ENCODE measurements at places on chromosomes 5 and 9.
A peak's percentile ranks its signal among the peaks of the same experiment; 100 is the strongest.

- H3K27me3 ChIP-seq: no peaks in the 10 kb centered on the region
- H3K4me3 ChIP-seq: no peak overlapping the region
- no peak overlapping the region for H3K27ac ChIP-seq
- no peaks in the 10 kb centered on the region for H3K4me1 ChIP-seq
- DNase-seq: no peak
- no peaks in the 10 kb centered on the region for H3K36me3 ChIP-seq
Measured at GRCh38 chr5:144065786-144066185, 104.7 kb downstream of the YIPF5 start.

DNA sequence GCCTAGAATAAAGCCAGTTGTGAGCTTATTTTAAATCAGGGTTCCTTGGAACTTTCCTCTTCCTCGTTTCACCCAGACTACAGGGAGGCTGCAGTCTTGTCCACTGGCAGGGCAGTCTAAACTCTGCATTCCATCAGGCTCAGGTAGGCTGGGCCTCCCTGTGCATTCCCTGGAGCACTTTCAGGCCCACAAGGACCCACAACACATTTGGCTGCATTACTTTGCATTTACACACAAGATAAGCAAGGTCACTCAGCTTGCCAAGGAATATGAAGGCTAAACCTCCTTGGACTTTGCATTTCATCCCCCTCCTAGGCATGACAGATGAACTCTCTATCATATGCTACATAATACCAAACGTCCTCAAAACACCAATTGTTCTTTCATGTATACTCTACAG lies 104.2 kb downstream of the MARCHF3 start:
- peaks cover 2% of the 10 kb centered on the region for H3K4me1 ChIP-seq
- H3K27me3 ChIP-seq: no peaks in the 10 kb centered on the region
- DNase-seq: no peak
- no peak overlapping the region for H3K27ac ChIP-seq
- no peak overlapping the region for H3K4me3 ChIP-seq

- no peak overlapping the region for H3K4me3 ChIP-seq
- no peaks in the 10 kb centered on the region for H3K4me1 ChIP-seq
- H3K27ac ChIP-seq: no peak overlapping the region
- DNase-seq: no peak
- no peaks in the 10 kb centered on the region for H3K36me3 ChIP-seq
- peaks cover 25% of the 10 kb centered on the region for H3K27me3 ChIP-seq
Measured at GRCh38 chr5:7398596-7399280, 2.8 kb downstream of the ADCY2 start.

DNA sequence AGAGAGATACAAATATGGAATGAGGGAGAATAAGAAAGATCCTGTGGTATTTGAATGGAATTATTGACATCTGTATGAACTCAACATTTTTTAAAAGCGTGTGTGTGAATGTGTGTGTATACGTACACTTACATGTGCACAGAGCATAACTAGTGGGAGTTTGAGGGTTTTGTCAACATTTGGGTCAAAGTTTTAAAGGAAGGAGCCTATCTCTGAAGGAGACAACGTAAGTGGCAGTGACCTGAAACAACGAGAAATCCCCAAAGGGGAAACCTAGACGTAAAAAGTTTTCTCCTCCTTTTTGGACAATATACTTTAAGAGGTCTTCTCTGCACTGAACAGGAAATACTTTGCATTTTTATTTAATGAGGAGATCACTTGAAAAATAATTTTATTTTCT lies 40.2 kb upstream of the DTWD2 start:
- H3K36me3 ChIP-seq: no peaks in the 10 kb centered on the region
- no peak overlapping the region for H3K4me3 ChIP-seq
- DNase-seq: no peak
- H3K27ac ChIP-seq: peak overlapping the region; percentile 7
- H3K27me3 ChIP-seq: no peaks in the 10 kb centered on the region
- H3K4me1 ChIP-seq: peaks cover 35% of the 10 kb centered on the region

DNA sequence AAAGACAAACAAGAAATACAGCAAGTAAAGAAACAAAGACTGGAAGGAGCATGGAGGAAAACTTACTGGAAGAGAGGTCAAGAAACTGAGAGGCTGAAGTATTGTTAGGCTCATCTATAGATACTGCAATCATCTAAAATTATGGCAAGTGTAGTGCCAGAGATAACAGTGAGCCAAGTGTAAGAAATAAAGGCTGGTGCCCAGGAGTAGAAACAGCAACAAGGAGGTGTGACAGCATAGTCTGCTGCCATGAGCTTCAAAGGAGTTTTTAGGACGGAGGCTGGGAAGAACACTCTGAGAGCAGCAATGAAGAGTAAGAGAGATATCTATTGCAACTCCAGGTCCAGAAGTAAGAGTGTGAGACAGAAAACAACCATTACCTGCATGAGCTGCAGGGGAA lies 60.5 kb downstream of the MEGF9 start:
- H3K4me3 ChIP-seq: no peak overlapping the region
- peaks cover 9% of the 10 kb centered on the region for H3K4me1 ChIP-seq
- no peak for DNase-seq
- peaks cover 5% of the 10 kb centered on the region for H3K36me3 ChIP-seq
- no peaks in the 10 kb centered on the region for H3K27me3 ChIP-seq

GRCh38 chr5:67052034-67052433 lies 144.6 kb downstream of the CD180 start:
- no peaks in the 10 kb centered on the region for H3K27me3 ChIP-seq
- H3K27ac ChIP-seq: no peak overlapping the region
- H3K4me1 ChIP-seq: peaks cover 13% of the 10 kb centered on the region
- H3K4me3 ChIP-seq: no peak overlapping the region
- DNase-seq: no peak
- peaks cover 3% of the 10 kb centered on the region for H3K36me3 ChIP-seq

- no peak for DNase-seq
- H3K36me3 ChIP-seq: no peaks in the 10 kb centered on the region
- H3K4me1 ChIP-seq: peaks cover 3% of the 10 kb centered on the region
- H3K27me3 ChIP-seq: peaks cover 4% of the 10 kb centered on the region
- no peak overlapping the region for H3K4me3 ChIP-seq
Measured at GRCh38 chr5:125032286-125032685, 285.8 kb upstream of the ZNF608 start.

GRCh38 chr9:94478755-94479730 lies 75.8 kb upstream of the PCAT7 start:
- H3K27ac ChIP-seq: no peak overlapping the region
- peaks cover 17% of the 10 kb centered on the region for H3K27me3 ChIP-seq
- peaks cover 2% of the 10 kb centered on the region for H3K36me3 ChIP-seq
- H3K4me1 ChIP-seq: no peaks in the 10 kb centered on the region

- H3K36me3 ChIP-seq: peaks cover 19% of the 10 kb centered on the region
- peaks cover 37% of the 10 kb centered on the region for H3K4me1 ChIP-seq
- H3K27ac ChIP-seq: no peak overlapping the region
- DNase-seq: no peak
Measured at GRCh38 chr9:137455359-137455991, 3.7 kb downstream of the NSMF start.
